ENCODE measurements at places on chromosomes 7 and 10. TPM values are rescaled to one million over a fixed set of nuclear protein-coding genes. Genes with fewer than 3 reads are reported as not detected.

The GDF10 gene
- total RNA-seq = 0.12 TPM

The DENND2A gene
- total RNA-seq = 3.2 TPM

The ZCCHC24 gene
- 88.7 TPM for total RNA-seq

The SLC39A12 gene
- total RNA-seq = not detected

The TRPV5 gene
- total RNA-seq = not detected

The SLC13A1 gene
- not detected for total RNA-seq

The IQUB gene
- total RNA-seq = 0.12 TPM

The FAM25C gene
- total RNA-seq = not detected

The PLEKHA8 gene
- total RNA-seq = 4.7 TPM

The ZFAND4 gene
- total RNA-seq = 7.2 TPM

The SLC16A9 gene
- 0.37 TPM for total RNA-seq

The CHRM2 gene
- 0.12 TPM for total RNA-seq

The SPDYE11 gene
- total RNA-seq = not detected

The PANK1 gene
- 10.4 TPM for total RNA-seq

The HPS1 gene
- 41.1 TPM for total RNA-seq

The SUN3 gene
- not detected for total RNA-seq

The ANKRD1 gene
- total RNA-seq = 1.6 TPM

The ZNF425 gene
- total RNA-seq = 3.5 TPM

The MNX1 gene
- not detected for total RNA-seq

The CLRN3 gene
- not detected for total RNA-seq

The PLAU gene
- 34.6 TPM for total RNA-seq

The AGR2 gene
- not detected for total RNA-seq

The PODXL gene
- total RNA-seq = 3.7 TPM

The HBP1 gene
- 76.9 TPM for total RNA-seq

The SFMBT2 gene
- total RNA-seq = 2.9 TPM

The MACC1 gene
- not detected for total RNA-seq

The DNAJC12 gene
- 6.7 TPM for total RNA-seq

The LRMDA gene
- 1.2 TPM for total RNA-seq

The TAS2R39 gene
- total RNA-seq = not detected

The MUC3A gene
- total RNA-seq = not detected

The TBX20 gene
- 53.6 TPM for total RNA-seq

The AKR1C4 gene
- not detected for total RNA-seq

The CCNY gene
- 33.1 TPM for total RNA-seq

The WAPL gene
- total RNA-seq = 22.0 TPM

The PRKG1 gene
- total RNA-seq = 13.7 TPM

The PRPS1L1 gene
- not detected for total RNA-seq

The TAS2R4 gene
- 0.12 TPM for total RNA-seq

The GCK gene
- 0.69 TPM for total RNA-seq

The TACC2 gene
- total RNA-seq = 6.4 TPM

The KLF14 gene
- not detected for total RNA-seq

The NUPR2 gene
- not detected for total RNA-seq

The CADPS2 gene
- total RNA-seq = 14.7 TPM
